ENCODE measurements at places on chromosomes 13 and 19.

DNA sequence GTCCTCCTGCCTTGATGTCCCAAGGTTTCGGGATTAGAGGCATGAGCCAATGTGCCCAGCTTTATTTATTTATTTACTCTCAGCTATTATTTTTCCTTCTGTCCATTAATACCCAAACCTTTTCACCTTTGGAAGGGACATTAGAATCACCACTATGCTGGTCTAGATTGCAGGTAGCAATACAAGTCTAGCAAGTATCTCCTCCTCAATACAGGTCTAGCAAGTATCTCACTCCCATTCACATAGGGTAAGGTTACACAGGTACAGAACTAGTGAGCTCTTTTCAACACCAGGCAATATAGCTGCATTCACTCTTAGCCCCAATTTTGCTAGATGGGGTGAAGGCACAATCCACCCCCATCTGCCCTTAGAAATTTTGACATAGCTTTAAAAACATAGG is 17.4 kb upstream of the SPRYD7 start:
- DNase-seq = no peak

GRCh38 chr13:61045251-61045650 is 370.4 kb downstream of the PCDH20 start:
- no peak for DNase-seq

GRCh38 chr19:11025445-11025844 is 63.8 kb upstream of the LDLR start:
- DNase-seq = no peak

DNA sequence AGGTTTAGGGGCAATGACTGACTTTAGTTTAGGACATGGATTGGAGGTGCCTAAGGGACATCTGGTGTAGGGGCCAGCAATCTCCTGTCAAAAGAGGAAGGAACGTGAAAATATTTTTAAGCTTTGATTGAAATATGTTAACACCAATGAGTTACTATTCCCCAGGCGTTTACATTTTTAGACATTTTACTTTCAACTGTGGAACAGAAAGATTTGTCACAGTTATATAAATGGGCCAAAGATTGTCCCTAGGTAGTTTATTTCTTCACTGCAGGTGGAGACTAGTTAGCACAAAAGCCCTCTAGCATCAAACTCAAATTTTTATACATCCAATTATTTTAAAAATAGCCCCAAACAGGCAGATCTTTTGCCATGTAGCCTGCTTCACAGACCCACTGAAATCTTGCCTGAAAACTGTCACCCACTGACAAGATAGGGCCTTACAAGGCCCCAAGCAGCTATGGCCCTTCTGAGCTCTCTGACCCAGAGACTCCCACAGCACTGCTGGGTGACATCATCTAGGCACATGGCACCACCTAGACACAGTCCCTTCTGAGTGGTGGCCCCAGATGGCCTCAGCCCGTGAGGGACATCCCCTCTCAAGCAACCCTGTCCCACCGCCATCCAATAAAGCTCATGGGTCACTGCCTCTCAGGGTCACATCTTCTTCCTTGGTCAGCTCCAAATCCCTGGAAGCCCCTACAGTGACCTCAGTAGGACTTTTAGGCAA is 64.8 kb upstream of the DOCK9 start:
- DNase-seq = no peak

DNA sequence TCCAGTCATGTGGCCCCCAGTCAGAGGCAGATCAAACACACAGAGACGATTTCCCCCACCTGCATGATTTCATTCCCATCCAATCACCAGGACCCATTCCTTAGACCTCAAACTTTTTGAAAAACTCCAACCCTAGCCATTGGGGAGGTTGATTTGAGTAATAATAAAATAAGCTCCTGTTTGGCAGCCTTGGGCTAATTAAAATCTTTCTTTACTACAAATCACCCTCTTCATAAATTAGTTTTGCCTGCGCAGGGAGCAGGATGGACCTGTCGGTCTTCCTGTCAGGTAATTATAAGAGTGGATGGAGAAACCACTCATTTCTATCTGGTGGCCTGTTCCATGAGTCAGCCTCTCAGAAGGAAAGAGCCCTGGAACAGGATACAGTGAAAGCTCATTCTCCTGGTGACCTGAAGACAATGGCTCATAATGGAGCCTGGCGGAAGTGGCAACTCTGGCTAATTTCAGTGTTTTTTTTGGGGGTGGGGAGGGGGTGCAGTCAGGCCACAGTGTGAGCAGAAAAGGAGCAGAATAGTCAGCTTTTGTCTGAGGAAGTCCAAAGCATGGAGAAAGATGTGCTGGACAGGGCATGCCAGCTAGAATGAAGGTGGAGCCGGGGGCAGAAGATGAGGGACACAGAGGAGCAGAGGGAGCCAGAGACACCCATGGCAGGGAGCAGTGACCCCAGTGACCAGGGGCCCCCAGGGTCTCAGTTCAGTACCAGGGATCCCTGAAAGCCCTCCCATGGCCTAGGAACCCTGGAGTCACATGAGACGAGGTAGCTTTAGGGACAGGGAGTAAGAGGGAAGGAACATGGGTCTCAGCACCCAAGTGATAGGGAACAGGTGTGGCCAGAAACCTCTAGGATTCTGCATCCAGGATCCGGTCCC is 31.8 kb upstream of the PSG9 start:
- no peak for DNase-seq

DNA sequence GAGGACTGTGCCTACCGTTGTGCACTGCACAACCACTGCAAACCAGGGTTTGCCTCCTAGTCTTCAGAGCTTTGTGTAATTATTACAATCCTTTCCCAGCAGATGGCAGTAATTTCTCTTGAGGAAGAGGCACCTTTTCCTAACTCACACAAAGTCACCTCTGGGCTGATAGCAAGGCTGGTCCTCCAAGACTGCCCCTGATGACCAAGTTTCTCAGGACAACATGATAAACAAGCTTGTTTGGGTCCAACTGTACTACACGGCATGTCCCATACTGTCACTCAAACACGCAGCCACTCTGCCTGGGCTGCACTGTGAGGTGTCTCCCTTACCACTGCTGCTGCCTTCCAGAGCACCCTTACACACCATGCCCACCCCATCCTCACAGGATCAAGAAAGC is 39.3 kb downstream of the RFXAP start:
- peak; percentile 65 for DNase-seq

DNA sequence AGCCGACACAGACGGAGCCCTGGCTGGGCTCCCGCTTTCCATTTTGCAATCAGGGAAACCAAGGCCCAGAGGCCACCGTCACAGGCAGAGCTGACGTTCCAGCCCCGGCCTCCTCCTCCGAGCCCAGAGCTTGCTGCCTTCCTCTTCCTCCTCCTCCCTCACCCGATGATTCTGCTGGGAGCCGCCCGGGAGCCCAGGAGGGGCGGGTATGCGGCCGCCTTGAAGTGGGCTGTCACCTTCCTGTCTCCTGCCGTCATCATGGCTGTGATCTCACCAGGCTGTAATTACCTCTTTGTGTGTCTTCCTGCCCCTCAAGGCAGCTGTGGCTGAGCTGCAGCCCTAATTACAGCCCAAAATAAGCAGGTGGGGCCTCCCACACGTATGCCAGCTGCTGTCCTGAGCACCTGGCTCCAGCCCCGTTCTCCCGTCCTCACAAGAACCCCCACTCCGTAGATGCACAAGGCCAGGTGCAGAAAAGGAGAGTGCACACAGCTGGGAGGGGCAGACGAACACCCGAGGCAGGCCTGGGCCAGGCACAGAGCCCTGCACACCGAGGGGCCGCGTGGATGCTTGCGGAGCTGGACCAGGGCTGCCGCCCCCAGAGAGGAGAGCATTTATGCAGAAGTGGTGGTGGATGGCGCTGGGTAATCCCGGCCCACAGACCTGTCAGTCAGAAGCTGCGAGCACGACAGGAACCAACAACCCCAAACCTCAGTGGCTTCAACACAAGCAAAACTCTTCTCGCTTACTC is 4.0 kb downstream of the TPGS1 start:
- DNase-seq = no peak

DNA sequence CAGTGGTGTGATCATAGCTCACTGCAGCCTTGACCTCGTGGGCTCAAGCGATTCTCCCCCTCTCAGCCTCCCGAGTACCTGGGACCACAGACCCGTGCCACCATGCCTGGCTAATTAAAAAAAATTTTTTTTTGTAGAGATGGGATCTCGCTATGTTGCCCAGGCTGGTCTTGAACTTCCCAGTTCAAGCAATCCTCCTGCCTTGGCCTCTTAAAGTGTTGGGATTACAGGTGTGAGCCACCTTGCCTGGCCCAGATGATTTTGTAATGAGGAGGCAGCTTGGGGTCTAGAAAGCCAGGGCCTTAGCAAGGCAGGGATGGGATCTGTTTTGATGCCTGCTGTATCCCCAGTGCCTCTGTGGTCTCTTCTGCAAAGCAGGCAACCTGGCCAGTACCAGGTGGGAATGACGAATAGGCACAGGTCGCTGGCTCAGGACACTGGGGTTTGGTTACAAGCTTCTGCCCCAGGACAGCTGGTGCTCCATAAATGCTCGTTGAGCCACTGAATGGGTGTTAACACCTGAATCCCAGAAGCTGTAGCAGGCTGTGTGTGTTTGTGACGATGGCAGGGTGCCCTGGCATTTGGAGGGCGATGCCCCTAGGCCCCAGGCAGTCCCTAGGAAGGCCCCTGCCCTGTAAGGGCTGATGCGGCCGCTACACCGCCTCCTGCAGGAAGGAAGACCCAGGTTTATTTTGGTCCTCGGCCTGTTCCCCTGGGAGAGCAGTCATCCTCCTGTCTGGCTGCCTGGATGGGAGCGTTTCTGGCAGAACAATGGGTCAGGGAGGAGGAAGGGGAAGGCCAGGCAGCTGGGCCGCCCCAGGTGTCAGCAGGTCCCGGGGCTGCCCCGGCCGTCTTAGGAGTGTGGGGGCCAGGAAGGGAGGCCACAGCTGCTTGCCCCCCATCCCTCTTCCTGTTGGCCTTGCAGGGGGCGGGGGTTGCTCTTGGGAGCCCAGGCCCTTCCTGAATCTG is 8.6 kb downstream of the TNFAIP8L1 start:
- DNase-seq = no peak

- DNase-seq = no peak
Measured at GRCh38 chr19:16897856-16898161, 9.0 kb downstream of the F2RL3 start.

DNA sequence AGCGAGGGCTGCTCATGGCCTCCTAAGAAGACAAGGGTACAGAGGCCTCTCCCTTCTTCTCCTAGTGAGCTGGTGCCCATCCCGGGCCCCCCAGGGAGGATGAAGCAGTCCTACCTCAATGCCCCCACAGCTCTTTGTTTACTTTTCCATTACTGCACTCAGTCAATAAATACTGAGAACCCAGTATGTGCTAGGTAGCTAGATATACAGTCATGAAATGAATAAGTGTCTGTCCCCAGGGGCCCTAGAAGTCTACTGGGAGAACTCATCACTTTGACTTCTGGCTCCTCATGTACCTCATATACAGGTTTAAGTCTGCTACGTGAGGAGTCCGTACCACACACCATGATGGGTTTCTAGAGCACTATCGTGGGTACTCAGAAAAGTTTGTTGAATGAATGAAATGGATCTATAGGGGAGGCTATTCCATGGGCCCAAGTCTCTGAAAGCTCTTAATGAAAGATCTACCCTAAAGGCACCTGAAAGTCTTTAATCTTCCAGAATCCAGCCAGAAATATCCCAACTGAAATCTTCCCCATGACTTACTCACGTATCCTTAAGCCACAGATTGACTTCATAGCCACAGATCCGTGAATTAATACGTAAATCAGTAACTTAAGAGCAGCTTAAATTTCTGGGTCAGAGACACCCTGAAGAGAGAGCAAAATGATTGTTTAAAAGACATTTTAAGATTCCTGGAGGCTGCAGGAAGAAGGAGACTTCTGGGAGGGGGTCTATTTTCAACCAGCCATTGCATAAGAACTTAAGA is 51.6 kb upstream of the POMP start:
- DNase-seq = no peak

- no peak for DNase-seq
Measured at GRCh38 chr19:6802336-6803035, 30.0 kb downstream of the VAV1 start.

DNA sequence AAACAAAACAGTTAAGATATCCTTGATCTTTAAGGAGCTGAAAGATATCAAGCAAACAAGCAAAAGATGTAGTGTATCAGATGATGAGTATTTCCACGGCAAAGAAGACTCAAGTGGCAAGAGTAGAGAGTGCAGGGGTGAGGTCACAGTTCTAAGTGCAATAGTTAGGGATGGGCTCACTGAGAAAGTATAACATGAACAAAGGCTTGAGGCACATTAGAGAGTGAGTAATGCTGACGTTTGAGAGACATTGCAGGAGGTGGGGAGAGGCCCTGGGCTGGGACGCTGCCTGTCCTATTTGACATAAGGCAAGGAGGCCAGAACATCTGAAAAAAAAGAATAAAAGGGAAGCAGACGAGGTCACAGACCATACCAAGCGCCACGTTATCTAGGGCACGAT is 1.4 kb downstream of the DUXA start:
- DNase-seq = no peak

DNA sequence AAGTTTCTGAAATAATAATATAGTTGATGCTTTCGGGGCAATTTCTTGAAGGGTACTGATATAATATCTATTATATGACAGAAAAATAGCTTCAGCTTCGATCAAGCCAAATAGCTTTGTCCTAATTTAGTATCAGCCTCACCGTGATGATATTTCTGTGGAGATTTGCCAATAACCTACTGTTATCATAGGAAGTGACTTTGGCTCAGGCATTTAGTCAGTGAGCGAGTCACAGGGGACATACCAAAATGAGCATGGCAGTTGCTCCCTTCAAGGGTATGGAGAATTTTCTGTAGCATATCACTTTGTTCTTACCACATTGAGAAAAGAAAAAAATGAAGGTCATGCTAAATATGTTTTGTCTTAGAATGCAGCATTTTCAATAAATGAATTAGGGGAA is 767.6 kb upstream of the SLITRK1 start:
- no peak for DNase-seq

GRCh38 chr19:2663920-2664571 is 38.4 kb downstream of the GNG7 start:
- DNase-seq = no peak

DNA sequence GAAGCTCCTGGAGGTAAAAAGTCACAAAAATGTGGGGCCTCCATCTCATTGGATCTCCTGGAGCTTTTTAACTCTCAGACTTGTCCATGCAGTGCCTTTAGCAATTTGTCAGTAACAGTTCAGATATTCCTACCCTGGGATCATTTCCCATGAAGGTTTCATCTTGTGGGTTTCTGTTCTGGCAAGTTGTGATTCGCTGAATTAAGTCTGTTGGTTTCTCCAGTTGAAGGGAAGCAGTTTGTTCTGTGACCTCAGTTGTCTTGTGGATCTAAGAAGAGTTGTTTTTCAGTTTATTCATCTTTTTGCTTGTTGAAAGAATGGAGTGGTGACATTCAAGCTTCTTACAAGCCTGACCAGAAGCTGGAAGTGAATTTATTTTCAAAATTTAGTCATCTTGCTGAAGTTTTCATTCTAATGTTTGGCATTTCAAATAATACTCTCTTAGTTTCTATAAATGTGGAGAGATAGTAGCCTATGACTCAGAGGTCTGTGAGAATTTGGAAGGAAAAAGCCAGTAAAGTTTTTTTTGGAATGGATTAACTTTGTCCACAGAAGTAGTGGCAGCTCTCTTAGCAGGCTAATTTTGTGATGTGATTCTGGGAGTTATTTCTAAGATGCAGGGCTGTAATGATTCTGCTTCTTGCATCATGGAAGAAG is 120.1 kb upstream of the CSNK1A1L start:
- DNase-seq = no peak
